ENCODE measurements at places on chromosomes 1 and 21. TPM values are rescaled to one million over a fixed set of nuclear protein-coding genes. Genes with fewer than 3 reads are reported as not detected.

Gene INAVA
- total RNA-seq, result not detected

- peak; percentile 34 for DNase-seq
These were observed 136.9 kb upstream of the HNRNPU start for GRCh38 chr1:245001252-245001651.

Gene SPRR2D
- not detected for total RNA-seq

GRCh38 chr1:160416369-160416768 is 16.0 kb downstream of the VANGL2 start:
- peak; percentile 33 for DNase-seq

GRCh38 chr1:97904534-97904933 is 16.3 kb downstream of the DPYD start:
- DNase-seq, result peak; percentile 82

Gene C1orf185
- total RNA-seq, result not detected

DNA sequence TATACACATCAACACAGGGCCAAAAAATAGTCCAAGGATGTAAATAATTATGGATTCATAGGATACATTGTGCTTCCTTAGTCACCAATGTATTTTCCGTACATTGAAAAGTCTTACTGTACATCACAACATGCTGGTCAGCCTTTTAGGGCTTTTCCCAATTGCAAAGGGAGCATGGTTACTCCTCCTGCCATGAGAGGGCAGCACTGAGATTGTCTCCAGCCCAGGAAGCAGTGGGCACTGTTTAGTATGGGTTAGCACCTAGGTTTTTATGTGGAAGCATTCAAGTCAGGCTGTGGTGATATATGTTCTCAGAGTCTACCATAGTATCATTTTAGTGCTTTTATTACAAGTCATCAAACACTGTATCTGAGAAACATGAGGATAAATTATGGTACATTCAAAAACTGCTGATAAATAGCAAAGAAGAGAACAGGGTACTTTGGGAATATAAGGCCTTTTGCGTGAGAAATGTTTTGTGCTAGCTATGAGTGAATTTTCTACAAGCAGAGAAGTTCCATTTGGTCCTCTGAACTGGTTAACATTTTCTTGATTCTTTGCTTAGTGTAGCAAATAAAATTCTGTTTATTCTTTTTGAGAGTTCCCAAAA is 34.0 kb downstream of the ST6GALNAC5 start:
- DNase-seq, result peak; percentile 60

DNA sequence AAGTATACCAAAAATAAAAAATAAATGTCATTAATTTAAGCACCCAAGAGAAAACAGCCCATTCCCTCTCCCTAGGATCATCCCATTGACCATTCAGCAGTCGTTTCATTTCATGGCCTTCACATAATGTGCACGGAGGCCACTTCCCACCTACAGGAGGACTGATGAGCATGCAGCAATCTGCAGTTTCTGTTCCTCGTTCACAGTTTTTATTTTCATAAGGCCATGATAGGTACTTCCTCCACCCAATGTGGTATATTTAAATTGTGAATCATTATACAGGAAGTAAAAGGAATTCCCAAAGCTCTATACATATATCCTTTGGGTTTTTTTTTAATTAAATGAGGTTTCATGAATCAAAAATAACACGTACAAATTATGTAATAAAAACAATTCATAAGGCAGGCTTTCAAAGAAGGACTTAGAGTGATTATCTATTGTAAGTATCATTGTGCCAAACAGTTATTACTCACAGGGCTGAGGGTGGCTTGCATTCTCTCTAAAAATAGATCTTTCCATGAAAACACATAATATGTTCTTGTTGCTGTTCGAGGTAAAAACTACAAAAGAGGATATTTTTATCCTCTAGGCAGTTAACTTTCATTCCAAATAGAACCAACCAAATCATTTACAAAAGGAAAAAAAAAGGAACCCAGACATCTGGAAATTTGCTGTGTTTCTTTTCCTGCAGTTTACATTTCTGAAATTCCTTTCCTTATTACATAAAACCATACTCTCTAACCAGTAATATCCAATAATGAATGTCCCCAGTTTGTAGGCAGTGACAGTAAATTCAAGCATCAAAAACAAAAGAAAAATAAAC is 27.5 kb upstream of the SLC44A3 start:
- peak; percentile 87 for DNase-seq

GRCh38 chr1:925561-926421 is 2.1 kb downstream of the SAMD11 start:
- DNase-seq, result peak; percentile 26

Gene OR2L13
- total RNA-seq, result not detected

Gene GIPC2
- total RNA-seq, result 0.74 TPM

Gene CADM3
- total RNA-seq, result 6.0 TPM

All from fibroblast of the aortic adventitia (primary cell).